ENCODE measurements at places on chromosomes 2 and 18.

- DNase-seq = no peak
Measured at GRCh38 chr18:79317703-79318102, 78.0 kb upstream of the NFATC1 start.

DNA sequence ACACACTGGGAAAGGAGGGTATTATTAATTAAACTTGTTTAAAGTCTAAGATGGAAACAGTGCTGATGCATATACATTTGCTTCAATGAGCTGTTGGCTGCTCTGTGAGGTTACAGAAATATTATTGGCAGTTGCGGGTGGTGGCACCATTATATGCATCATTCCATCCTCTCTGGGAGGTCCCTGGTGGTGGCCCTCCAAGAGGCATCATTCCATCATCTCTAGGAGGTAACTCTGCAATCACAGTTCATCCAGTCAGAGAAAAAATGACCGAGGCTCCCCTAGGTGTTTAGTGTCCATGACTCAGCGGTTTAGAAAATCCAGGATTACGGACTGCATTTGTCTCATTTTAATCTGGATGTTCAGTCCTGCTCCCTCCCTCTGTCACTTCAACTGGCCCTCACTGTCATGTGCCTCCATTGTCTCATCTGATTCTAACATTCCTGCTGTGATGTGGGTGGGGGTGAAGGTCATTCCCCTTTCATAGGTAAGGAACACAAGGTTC lies 15.4 kb downstream of the AFF3 start:
- no peak for DNase-seq

GRCh38 chr2:235769046-235769445 lies 275.2 kb downstream of the AGAP1 start:
- DNase-seq = no peak

- no peak for DNase-seq
Measured at GRCh38 chr2:23761638-23762037, 165.3 kb downstream of the ATAD2B start.

- no peak for DNase-seq
Measured at GRCh38 chr18:77140439-77141109, 8.0 kb upstream of the MBP start.

DNA sequence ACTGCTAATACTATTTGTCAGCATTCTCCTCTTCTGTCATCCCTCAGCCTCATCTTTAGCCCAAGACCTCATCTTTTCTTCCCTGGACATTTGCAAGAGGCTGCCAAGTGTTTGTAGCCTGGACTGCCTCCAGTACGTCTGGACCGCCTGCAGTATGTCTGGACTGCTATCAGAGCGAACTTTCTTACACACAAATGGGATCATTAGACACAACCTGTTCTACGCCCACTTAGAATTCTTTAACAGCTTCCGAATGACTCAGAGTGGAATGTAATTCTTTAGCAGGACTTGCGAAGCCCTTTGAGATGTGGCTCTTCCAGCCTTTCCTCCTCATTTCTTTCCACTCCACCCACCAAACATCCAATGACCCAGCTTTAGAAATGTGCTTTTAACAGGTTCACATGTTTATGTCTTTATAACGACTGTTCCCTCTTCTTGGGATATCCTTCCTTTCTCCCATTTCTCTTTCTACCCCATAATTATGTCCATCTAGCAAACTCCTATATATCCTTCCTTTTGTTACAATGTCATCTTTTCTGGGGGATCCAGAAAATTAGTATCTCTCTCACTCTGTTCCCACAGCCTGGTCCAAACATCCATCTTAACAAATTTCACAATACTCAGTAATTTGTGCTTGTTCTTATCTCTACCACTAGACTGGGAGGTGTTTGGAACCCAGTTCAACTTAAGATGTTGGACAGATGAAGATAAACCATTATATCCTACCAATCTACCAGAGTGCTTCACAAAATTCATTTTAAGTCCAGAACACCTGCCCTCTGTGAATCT lies 171.3 kb upstream of the PGAP1 start:
- no peak for DNase-seq

GRCh38 chr2:57892920-57893319 lies 153.7 kb upstream of the VRK2 start:
- no peak for DNase-seq

DNA sequence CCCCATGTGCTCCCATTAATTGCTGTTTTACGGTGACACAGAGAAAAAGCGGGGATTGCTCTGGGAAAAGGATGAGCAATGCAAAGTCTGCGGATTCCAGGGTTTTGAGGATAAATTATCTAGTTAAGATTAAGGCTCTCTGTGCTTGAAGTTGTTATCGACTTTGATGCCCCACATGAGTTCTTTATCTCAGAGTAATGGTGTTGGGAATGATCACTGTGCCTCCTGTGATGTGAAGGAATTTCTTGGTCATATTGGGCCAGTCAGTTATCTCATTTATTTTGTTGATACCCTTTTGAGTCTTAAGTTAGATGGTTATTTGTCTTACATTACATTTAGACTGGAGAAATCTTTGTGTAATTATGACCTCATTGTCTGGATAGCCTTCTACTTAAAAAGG lies 184.6 kb upstream of the MEX3C start:
- DNase-seq = no peak

DNA sequence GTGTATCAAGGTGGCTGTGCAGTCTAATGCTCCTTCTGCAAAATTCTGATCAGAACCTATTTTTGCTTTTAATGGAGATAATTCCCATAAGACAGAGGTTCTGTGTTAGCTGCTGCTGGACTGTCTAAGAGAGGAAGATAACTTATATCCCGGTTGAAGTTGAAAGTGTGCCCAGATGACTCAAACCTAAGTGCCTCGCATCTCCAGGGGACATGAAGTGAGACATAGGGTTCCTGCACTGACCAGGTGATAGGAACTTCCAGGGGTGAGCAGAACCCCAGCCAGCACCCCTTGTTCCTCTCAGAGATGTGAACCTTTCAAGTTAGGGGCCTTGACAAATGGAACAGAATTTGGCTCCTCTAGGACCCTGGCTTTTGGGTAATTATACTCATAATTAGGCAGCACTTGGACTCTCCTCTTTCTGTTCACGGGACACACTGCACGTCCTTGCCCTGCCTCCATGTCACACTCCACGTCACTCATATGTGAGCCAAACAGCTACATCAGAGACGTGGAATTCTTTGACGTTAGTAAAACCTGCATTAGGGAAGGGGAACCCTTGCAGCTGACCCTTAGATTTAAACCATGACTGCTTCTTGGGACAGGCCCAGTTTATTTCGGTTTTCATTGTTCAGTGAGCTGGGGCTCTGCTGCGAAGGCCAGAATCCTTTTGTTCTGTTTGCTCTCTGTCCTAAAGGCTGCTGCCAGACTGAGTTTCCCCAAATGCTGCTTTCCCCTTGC lies 104.5 kb upstream of the ALPP start:
- no peak for DNase-seq

DNA sequence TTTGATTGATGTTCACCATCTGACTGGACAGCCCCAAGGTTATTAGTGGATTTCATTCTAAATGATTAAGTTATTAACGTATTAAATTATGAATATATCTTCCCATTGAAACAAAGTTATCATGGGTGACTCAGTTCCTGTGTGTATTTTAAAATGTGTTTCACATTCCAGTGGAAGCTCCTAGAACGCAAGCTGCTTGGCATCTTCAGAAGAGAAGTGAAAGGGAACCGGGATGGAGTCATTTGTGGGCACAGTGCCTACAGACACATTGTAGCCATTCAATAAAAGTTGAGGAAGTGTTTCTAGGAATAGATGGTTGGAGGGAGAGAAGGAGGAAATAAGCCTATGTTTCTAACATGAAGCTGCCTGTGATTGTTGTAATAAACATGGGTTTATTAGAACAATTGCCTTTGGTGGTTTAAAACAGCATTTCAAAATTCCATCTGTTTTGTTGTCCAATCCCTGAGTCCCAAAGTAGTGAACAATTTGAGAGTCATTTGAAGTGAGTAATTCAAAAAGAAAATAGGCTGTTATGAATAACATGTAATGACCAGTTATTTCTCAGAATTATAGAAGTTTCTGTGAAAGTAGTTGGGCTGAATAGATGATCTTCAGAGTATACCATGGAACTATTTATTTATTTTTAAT lies 143.5 kb downstream of the PKP4 start:
- DNase-seq = peak; percentile 86

- DNase-seq = no peak
Measured at GRCh38 chr18:5611221-5611620, 67.4 kb upstream of the EPB41L3 start.

DNA sequence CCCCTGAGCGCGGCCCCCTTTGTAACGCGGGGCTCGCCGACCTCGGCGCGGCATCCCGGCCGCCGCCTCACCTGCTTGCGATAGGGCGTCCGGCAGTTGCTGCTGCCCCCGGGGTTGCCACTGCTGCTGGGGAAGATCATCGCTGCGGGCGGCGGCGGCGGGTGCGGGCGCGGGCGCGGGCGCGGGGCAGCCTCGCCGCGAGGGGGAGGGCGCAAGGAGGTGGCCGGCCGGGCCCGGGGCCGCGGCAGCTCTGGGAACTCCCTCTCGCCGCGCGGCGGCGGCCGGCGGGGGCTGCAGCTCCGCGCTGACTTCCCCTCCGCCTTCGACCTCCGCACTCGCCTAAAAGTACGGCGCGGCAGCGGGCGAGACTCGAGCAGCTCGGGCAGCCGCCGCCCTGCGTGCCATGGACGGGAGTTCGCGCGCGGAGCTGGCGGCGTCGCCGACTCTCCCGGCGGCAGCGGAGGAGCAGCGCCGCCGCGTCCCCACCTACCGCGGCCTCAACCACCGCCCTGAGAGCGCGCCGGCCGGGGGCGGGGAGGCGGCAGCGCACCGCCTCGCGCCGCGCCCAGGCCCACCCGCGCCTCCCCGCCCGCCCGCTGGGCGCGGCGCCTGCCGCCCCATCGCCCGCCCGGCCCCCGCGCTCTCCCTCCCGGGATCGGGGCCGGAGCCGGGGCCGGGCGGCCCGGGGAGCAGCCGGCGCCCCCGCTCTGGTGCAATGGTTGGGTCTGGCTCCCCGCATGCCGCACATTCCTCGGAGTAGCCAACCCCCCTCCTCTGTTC lies 86.0 kb downstream of the RBMS1 start:
- DNase-seq = peak; percentile 67

DNA sequence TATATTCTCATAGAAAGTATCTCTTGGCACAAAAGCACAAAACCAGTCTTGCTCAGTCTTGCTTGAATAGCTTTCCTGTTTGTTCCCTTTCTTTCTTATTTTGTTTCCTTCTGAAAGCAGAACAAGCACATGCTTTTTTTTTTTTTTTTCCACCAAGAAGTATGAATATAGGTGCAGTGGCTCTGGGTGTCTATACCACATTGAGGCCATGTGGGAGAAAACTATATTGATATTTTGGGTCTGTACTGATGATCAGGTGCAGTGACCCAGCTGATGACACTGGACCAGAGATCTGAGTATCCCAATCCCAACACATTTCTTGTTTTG lies 28.7 kb downstream of the GEMIN6 start:
- no peak for DNase-seq

DNA sequence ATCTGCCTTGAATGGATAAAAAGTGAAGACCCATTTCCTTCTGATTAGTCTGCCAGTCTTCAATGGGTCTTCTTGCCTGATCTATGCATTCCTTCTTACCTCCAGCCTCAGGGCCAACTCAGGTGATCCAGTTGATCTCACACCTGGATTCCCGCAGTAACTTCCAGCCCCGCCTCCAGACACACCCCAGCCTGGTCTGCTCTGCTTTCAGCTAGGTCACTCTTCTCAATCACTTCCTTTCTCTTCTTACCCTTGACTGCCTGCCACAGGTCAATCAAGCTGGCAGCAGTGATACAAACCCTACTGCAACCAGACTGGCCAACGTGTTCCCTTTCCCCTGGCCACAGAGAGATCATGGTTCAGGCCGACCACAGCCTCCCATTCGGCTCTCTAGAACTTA lies 263.6 kb downstream of the ZNF516 start:
- no peak for DNase-seq

DNA sequence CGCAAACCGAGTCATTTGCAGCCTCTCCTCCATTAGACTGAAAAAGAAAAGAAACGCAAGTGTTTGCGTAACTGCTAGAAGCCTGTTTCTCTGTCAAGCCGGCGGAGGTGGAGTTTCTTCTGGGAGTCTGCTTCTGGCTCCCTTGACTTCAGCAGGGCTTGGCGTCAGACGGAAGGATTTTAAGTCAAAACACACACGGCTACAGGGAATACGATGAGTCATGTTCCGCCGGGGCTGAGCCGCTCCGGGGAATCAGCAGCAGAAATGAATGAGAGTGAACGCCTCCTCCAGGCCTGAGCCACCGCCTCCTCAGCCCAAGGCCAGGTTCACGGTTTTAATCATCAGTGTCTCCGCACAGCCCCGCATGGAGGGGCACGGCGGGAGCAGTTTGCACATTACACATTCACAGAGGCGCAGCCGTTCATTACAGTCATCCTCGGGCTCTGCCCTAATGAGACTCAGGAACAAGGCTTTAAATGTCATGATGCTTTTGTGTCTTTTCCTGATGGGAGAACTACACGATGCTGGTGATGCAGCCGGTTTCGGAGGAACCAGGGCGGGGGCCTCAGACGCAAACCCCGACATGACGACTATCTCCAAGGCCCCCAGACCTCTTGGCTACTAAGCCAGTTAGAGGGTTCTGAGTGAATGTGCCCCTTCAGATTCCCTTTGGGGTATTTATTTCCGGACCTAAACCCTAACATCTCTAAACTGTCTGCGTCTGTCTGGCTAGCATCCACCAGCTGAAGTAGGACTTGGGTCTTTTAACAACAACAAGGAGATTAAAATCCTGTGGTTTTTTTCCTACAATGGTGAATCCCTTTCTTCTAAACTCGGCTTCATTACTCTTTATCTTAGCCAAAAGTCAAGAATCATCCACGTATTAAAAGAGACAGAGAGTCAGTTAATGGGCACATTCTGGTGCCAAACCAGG lies 11.1 kb upstream of the SCG2 start:
- peak; percentile 90 for DNase-seq

DNA sequence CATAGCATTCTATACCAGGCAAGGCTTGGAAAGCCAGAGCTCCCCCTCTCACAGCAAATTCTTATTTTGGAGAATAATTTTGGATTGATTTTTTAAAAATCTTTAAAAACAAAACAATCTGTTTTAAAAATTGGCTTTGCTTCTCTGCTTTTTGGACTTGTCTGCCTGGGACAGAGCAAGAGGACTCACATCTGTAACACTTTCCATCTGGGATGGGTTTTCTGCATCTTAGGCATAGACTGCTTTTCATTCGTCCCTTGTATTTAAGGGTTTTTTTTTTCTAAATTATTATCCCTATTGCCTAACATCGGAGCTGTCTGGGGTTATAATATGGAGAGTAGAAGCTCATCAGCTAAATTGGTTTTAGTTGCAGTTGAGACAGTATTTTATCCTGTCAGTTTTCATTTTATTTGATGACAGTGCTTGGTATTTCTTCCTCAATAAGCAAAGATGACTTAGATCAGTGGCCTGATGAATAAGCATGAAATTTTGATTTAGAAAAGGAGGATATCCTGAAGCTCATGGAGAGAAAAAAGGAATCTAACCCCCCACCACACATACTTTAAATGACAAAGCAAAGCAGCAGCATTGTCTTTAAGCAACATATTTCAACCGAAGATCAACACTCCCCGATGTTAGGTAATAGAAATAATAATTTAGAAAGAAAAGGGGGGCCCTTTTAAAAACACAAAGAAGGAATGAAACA lies 2.3 kb upstream of the FZD7 start:
- no peak for DNase-seq

GRCh38 chr2:220703279-220703678 lies 868.8 kb downstream of the EPHA4 start:
- no peak for DNase-seq
